ENCODE measurements at places on chromosomes 5 and 9.

DNA sequence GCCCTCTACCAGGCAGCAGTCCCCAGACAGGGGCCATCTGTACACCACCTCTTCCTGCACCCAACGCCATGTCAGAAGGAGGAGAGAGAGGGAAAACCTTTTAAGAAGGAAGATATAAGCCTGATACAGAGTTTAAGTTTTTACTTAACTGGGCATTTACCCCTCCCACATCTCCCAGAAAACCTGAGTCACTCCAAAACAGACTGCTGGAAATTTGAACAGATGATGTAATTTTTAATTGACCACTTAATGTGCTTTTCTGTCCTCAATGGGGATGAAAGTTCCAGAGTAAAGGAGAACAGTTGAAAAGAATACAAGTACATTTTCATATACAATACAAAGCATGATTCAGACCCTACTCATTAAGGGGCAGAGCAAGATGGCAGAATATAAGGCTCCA lies 63.9 kb downstream of the TTC39B start:
- no peak for DNase-seq

- no peak for DNase-seq
Measured at GRCh38 chr5:100516285-100516684, 18.9 kb upstream of the FAM174A start.

DNA sequence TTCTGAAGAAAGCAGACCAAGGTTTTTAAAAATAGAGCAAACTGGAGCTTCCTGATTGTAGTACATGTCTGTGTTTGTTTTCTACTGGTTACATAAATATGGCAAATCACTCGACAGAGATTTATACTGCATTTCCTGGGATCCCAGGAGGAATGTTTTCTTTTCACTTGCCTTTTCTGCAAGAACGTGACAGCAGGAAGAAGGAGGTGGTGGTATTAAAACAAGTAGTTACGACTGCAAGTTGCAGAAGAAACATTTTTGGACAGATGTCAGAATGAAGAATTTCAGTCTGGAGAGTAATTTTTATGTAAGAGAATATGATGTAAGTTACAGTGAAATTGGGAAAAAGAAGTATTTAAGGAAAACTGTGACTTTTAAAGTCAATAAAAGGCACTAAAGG lies 253.7 kb upstream of the NFIL3 start:
- no peak for DNase-seq

GRCh38 chr9:4238522-4238921 lies 61.3 kb downstream of the GLIS3 start:
- DNase-seq, result no peak

Measured in colonic mucosa (tissue), 4 donors.